ENCODE measurements at places on chromosomes 4 and X.

DNA sequence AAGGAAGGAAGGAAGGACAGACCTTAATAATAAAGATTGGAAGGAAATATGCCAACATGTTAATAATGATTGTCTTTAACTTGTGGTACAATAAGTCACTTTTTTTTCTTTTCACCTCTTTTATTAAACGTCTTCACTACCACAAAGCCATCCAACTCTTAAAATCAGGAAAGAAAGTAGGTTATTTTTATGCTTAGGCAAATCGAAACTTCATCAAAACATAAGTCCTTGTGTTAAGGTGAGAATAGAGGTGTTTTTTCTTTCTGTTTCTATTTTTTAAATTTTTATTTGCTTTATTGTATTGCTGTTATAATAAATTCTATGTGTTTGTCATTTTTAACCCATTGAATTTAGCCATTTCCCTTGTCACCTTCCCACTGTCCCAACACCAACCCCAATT, 26.5 kb downstream of the BLOC1S4 start:
- DNase-seq: no peak

- DNase-seq: no peak
Observed at GRCh38 chrX:12021698-12022097, 116.6 kb upstream of the FRMPD4 start.

DNA sequence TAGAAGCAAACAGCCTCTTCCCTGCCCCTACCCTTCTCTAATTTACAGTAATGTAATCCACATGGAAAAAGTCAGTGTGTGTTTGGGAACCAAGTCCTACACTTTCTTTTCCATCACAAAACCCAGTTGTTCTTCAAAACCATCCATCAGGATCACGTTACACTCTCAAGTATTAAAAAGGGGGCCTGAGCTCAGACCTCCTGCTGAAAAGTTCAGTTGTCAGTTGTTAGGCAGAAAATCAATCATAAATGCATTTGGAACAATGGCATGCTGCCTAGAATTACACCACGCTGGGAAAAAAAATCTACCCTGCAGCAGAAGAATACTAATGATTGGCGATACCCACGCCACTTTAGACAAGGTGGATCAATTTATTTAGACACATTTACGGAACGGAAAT, 236.5 kb downstream of the PARM1 start:
- DNase-seq: no peak

- DNase-seq: no peak
Observed at GRCh38 chrX:16589826-16590225, 60.1 kb upstream of the S100G start.

GRCh38 chrX:132165651-132166050, 37.8 kb upstream of the FRMD7 start:
- DNase-seq: no peak

GRCh38 chr4:108774809-108775530, 12.1 kb upstream of the ETNPPL start:
- DNase-seq: no peak

- DNase-seq: no peak
Observed at GRCh38 chrX:42128020-42128419, 204.7 kb upstream of the CASK start.

GRCh38 chr4:135274416-135274815, 1072.8 kb upstream of the PABPC4L start:
- no peak for DNase-seq

DNA sequence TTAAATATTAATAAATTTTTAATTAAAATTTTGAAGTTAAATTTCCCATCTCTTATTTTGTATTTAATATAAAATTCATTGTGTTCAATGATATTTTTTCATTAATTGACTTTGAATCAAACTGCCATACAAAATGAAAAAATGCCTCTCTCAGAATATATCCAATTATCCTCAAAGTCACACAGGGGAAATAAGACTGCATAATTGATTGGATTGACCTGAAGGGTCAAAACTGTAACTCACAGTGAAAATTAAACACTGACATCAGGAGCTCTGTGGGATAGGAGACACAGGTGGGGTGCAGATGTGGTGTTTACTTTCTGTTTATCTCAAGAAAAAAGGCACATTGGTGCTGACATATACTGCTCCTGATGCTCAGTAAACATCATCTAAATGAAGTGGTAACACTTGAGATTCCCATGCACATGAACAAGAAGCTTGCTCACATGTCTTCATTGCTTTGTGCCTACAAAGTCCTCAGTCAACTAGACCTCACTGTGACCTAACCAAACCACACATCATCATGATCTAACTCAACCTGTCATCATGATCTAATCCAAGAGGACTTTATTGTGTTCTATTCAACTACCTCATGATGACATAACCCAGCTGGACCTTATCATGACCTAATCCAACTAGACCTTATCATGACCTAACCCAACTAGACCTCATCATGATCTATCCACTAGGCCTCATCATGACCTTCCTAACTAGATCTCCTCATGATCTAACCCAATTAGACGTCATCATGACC, 83.7 kb downstream of the DHRSX start:
- DNase-seq: no peak

GRCh38 chr4:186712690-186713089, 11.0 kb downstream of the FAT1 start:
- DNase-seq: no peak

DNA sequence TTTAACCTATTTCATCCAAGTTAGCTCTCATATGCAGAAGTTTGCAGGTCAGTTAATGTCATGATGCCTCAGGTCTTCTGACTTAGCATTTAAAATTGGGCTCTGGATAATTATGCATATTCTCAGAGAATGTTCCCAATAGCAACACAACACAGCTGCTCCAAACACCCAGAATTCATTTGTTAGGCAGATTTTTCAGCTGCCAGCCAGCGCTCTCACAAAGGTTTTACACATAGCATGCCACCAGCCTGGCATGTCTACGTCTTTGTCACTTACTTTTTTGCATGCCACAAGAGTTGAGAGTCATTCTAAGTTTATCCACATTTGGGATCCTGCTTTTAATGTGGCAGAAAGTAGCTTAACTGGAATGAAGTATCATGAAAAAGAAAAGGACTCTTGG, 84.8 kb downstream of the LIMCH1 start:
- no peak for DNase-seq

- no peak for DNase-seq
Observed at GRCh38 chrX:37989304-37989703, 17.0 kb upstream of the SYTL5 start.

- no peak for DNase-seq
Observed at GRCh38 chr4:133801883-133802282, 399.7 kb downstream of the PABPC4L start.

- no peak for DNase-seq
Observed at GRCh38 chrX:72358313-72358712, 52.6 kb upstream of the CITED1 start.

GRCh38 chr4:77153006-77153405, 4.0 kb upstream of the CCNG2 start:
- DNase-seq: no peak

DNA sequence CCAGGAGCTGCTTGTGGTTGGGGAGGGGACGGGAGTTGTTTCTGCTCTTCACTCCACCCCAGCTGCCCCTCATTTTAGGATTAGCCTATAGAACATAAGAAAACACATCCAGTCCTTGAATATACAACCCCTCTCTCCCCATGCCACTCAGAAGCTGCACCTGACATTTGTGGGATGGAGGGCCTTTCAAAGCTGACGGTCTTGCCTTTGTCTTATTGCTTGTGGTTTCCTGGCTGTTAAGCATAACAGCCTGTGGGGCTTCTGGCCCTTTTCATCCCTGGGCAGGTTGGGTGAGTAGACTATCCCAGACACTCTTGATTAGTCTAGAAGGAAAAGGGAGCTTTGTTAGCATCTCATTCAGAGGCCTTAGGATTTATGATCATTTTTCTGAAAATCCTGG, 407.6 kb upstream of the BOD1L1 start:
- no peak for DNase-seq

DNA sequence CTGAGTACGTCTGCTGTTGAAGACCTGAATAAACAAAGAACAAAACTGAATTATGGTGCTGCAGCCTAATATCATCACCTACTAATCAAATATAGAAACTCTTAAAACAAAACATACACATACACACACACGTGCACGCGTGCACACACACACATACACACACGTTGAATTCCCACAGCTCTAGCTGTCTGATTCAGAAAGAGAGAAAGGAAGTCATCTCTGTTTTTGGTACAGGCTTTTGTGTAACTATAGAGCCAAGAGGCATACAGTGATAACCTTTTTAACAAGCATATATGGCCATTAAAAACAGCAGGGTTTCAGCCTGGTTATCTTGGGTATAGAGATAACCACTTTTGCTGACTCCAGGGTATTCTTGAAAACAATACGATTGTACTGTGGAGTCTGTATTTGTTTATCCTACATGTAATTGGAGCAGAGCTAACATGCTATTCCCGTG, 823.2 kb downstream of the CCSER1 start:
- DNase-seq: no peak

GRCh38 chr4:74878323-74878722, 54.6 kb upstream of the PARM1 start:
- DNase-seq: no peak

DNA sequence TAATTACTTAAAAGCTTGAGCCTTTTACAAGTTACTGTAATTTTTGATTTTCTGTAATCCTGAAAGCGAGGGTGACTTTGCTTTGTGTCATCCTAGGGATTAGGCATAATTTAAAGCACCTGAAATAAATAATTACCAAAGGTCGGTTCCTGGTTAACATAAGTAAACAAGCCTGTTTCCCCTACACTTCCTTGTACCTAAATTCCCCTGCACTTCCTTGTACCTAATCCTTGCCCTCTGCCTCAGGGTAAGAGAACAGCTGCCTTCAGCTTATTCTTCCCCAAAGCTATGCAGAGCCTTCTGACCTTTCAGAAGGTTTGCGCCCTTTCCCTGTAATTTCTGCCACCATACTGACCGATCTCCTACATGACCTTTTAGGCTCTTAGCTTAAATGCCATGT, 166.1 kb upstream of the PDE5A start:
- DNase-seq: no peak

DNA sequence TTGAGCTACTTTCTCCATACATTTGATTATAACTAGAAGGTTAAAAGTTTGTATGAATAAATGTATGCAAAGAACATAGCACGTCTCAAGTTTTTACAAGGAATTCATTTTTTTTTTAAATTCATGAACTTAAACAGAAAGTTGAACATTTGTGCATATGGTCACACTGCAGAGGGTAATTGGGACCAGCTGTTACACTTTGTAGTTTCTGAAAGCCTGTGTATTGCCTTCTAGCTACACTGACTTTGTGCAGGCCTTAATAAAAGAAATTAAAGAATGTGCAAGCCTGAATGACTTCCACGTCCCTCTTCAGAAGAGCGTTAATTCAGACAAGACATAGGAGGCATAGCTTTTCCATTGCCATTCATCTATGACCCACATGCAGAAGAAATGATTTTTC, 153.1 kb upstream of the PCDH18 start:
- DNase-seq: no peak

DNA sequence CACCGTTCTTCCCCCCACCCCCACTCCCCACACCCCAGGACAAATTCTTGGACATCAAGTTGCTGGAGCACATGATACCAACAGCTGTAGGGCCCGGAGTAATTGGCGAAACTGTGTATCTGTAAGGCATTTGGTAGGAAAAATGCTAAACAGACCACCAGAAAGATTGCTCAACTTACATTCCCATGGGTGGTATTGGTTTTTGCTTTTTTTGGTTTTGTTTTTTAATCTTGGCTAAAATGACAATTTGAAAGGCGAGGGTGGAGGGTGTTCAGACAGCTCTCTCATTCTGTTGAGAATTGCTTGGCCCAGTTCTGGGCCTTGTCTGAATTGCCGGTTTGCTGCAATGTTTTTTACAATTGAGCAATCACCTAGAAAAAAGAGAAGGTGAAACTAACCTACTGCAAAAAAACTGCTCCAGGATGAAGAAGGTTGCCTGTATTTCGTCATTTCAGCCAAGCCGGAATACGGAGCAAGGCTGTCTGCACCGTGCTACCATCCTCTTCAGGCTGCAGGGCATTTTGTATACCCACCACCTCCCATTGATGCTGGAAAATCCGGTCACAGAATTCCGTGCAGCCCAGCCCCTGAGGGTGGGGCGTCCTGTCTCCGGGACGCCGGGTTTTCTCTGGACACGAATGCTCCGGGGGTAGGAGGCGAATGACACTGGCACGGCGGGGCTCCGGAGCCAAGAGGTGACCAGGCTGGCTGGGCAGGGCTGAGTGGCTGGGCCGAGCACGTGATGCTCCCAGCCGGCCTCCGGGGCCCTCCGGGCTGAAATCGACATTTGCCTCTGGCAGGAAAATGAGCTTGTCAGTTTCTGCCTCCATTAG, at the start of gene CLCN4:
CLCN4 (plus strand) TSS at position 777 of the 833 bp plus-strand sequence. CDS start 28,058 bp downstream, outside the sequence.
- DNase-seq: no peak

GRCh38 chr4:54315561-54316538, 86.8 kb downstream of the PDGFRA start:
- no peak for DNase-seq

GRCh38 chrX:72081605-72082320, 50.0 kb downstream of the RTL5 start:
- DNase-seq: no peak

GRCh38 chr4:133960975-133961374, 240.6 kb downstream of the PABPC4L start:
- no peak for DNase-seq
